GF-D8 (cell line): ENCODE measurements at places on chromosomes 11 and 22.

DNA sequence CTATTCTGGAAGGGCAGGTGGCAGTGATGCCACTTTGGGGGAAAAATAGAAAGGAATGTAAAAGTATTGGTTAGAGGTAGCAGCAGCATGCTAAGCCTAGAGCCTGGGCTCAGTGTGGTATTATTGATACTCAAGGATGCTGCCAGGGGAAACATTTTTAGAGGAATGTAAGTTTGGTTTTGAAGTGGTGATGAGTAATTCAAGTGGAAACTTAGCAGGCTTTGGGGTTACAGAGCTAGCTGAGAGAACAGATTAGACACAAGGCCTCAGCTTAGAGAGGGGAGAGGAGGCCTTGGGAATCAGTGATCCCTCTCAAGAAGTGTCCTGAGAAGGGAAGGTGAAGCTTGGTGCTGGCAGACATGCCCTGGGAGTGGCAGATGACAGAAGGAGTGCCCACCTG is 32.9 kb upstream of the DDI1 start:
- no peak for DNase-seq

DNA sequence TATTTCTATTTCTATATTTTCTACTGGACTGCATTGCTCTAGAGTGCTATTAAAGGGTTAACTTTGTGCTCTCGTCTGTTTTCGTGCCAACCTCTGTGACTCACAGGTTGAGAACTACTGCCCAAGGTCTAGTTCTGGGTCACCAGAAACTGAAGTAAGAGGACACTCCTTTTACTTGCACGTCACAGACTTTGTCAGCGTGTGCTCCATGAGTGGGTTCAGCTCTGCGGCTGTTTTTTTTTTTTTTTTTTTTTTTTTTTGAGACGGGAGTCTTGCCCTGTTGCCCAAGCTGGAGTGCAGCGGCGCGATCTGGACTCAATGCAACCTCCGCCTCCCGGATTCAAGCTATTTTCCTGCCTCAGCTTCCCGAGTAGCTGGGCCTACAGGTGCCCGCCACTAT is 49.8 kb downstream of the CLMP start:
- DNase-seq, result no peak

DNA sequence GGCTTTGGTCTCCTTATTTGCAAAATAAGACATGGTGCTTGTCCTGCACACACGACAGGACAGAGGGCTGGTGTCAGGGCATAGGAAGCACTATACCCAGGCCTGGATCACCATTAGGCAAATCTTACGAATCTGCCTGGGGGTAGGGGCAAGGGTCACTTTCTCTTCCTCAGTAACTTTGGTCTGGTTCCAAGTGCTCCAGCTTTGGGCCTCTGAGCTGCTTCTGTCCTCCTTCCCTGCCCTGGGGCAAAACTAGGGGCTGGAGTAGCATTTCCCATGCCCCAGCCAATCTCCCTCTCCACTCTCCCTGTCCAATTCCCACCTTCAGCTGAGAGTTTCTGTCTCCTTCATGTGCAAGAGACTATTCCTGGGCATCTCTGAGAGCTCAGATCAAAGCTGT is 123.7 kb upstream of the NECTIN1 start:
- no peak for DNase-seq

DNA sequence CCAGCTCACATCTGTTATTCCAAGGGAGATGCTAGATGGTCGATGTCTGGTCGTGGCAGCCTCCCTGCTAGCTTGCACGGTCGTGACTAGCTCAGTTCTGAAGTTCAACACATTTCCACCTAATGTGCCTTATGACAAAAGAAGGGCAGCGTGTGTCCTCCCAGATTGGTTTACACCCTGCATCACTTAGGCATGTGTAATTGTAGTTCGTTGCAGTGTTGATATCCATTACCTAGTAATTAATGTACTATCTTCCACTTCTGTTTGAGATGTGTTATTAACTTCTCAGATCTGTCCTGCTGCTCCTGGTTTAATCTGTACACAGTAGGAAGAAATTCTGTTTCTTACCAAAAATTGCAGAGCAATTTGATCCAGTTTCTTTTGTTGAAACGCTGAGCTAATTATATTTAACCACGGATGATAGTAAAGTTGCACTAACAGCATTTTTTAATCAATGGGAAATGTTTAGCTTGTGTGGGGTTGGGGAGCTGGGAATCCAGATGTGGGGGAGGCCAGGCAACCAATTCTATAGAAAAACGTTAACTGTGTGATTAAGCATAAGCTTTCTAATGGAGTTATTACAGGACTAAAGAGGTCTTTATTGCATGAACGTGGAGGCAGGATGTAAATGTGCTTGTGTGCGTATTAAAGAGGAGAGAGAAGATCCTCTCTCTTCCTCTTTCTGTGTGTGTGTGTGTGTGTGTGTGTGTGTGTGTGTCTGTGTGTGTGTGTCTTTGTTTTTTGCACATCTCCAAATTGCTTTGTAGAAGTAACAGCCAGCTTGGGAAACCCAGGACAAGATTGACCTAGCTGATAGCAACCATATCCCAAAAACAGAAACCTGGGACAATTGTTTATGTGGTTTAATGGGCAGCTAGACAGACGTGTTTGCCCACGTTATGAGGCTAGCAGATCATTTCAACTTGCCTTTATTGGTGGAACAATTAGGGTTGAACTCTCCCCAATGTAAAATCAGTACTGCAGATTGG is 145.7 kb upstream of the TTC12 start:
- DNase-seq, result no peak

GRCh38 chr11:14079011-14079410 is 116.5 kb downstream of the SPON1 start:
- no peak for DNase-seq

- DNase-seq, result no peak
These were observed 16.5 kb downstream of the NAV2 start for GRCh38 chr11:19729141-19729540.

DNA sequence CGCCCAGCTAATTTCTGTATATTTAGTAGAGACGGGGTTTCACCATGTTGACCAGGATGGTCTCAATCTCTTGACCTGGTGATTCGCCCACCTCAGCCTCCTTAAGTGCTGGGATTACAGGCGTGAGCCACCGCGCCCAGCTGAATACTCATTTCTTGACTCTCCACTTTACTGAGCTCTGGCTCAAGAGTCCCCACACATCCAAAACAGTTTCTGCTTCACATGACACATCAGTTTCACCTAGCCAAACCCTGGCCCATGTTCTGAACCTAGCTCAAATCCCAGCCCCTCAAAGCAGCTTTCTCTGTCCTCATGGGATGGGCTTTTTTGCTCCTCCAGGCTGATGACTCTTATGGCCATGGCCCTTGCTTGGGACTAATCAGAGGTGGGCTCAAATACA is 9.8 kb downstream of the HYOU1 start:
- DNase-seq, result no peak

- no peak for DNase-seq
These were observed 105.4 kb downstream of the TTC28 start for GRCh38 chr22:28574159-28574788.

DNA sequence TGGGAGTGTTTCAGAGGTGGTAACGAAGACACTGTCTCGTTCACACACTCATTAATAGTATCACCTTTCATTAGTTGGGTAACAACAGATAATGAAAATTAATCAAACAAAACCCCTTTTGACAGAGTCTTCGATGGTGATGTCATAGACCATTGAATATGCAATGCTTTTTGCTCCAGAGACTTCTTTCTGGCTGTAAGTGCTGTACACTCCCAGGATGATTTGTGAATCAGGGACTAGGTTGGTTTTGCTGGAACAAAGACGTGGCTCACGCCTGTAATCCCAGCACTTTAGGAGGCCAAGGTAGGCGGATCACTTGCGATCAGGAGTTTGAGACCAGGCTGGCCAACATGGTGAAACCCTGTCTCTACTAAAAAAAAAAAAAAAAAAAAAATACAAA is 9.5 kb upstream of the RASSF10 start:
- DNase-seq, result no peak

- DNase-seq, result no peak
These were observed 202.1 kb downstream of the ADAMTS15 start for GRCh38 chr11:130650456-130651030.

- no peak for DNase-seq
These were observed 11.3 kb upstream of the FBXO3 start for GRCh38 chr11:33785609-33786008.

DNA sequence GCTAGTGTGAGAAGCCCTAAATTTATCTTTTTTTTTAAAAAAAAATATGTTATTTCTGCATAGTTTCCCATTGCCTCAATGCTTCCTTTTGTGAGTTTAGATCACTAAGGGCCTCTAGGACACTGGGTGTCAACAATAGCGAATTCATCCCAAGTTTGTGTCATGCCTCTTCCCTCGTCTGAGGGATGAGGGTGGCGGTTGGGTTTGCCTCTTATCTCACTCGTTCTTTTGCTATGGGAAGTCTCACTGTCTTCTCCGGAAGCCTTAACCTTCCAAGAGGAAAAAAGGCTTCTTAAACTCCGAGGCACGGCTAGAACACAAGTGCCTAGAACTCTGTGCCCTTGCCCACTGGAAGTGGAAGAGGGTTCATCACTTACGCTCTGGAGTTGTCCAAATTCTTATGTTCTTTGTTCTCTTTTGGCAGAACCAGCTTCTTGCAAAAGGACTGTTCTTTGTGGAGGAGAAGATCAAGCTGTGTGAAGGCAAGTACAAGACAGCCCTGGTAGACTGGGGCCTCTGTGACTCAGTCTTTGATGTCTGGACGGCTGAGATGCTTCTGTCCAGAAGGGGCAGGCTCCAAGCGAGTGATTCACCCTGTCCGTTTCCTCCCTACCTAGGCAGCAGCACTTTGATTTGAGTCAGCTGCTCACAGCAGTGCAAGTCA is 78.5 kb downstream of the TRAF6 start:
- no peak for DNase-seq

- no peak for DNase-seq
These were observed 3.1 kb downstream of the RAC2 start for GRCh38 chr22:37240941-37241320.

GRCh38 chr22:33811686-33812085 is 108.6 kb downstream of the LARGE1 start:
- DNase-seq, result no peak

DNA sequence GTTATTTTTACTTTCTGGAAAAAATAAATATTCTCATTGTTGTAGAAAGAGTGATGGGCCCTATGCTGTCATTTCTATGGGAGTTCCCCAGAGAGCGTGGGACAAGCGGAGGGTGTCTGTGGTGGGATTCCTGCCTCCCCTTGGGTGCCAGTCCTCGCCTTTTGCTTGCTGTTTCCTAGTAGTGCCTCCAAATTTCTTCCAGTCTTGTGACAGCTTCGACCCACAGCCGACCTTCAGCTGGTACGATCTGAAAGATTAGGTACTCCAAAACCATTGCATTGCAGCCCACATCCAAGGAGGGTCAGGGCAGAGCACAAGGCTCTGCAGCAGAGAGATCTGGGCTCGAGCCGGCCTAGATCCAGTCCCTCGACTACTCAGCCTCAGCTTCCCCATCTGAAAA is 58.9 kb upstream of the EMID1 start:
- DNase-seq, result no peak

- peak; percentile 46 for DNase-seq
These were observed 38.7 kb upstream of the E2F8 start for GRCh38 chr11:19279451-19279850.

DNA sequence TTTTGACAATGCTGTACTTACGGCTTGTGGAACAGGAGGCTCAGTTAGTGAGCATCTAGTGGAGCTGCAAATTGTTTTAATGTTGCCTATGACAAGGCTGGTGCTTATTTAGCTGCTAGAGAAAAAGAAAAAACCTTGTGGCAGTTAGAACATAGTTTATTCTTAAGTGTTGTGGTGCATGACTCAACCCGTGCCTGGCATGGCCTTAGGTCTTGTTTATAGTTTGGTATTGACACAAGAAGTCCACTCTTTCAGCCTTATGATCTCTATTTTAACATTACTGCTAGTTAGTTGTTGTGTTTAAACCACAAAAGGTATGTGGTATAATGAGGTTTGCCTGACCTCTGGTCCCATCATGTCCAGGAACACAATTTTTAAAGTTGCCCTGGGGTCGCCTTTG is 744.6 kb downstream of the FAM181B start:
- no peak for DNase-seq

DNA sequence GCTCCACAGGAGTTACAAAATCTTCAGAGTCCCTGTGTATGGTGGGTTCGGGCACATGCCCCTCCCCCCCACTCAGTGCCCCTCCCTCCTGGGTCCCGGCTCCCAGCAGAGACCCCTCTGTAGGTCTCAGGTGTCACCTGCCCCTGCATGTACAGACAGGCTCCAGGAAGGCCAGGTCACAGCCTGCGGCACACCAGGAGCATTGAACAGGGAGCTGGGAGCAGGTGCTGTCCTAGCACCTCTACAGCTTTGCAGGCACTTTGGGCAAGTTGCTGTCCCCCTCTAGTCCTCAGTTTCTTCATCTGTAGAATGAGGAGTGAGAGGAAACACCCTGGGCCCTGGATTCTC is 80.1 kb upstream of the RTL6 start:
- DNase-seq, result no peak

GRCh38 chr22:27757928-27758525 is 43.5 kb downstream of the MN1 start:
- DNase-seq, result no peak

- no peak for DNase-seq
These were observed 22.2 kb upstream of the MUC5B start for GRCh38 chr11:1200611-1201191.

DNA sequence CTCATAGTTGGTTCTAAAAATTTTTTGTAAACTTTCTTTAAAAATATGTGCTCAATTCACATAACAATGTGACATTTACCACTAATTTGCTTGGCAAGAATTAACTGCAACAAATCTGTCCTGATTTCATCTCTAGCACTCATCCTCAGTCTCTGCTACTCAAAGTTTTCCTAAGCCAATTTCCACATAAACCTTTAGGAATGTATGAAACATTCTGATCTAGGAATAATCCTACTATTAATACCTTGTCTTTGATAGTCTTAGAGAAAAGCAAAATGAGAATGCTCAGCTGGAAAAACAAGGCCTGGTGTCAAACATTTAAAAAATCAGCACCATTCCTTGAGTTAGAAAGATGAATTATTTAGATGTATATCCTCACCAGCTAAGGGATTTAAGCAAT is 114.3 kb downstream of the CD44 start:
- no peak for DNase-seq

- DNase-seq, result no peak
These were observed 197.0 kb downstream of the FAM181B start for GRCh38 chr11:82536706-82537105.

DNA sequence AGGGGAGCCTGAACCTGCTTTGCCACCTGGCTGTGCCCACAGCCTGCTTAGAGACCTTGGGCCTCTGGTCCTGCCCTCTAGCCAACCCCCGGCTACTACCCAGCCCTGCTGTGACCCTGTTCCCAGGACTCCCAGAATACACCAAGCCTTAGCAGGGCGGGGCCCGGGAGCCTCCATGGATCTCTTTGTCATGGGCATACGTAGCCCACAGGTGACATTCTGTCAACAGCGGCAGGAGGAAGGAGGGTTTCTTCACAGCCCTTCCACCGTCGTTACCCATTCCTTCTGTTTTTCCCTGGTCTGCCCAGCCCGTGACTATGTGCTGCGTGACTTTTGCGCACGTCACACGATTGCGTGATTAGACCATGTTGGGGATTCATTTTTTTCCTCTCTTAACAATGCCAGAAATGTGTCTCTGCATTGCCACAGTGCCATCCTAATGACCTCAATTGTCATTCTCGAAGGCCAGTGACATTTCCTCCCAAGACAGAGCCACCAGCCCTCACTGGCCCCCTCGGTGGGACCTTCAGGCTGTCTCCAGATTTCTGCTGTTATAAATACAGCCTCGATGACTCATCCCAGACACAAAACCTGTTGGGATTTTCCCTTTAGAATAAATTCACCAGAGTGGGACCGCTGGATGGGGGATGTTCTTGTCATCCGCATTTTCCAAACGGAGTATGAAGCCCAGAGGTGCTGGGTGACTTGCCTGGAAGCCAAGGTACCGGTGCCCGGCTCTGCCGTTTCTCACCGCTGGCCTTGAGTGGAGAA is 9.0 kb downstream of the SYT12 start:
- no peak for DNase-seq

- no peak for DNase-seq
These were observed 21.0 kb upstream of the CHADL start for GRCh38 chr22:41261541-41262249.
